ENCODE measurements at places on chromosomes 13 and 19. TPM values are rescaled to one million over a fixed set of nuclear protein-coding genes. Genes with fewer than 3 reads are reported as not detected.

The TJP3 gene
- total RNA-seq, result not detected

The PGLYRP2 gene
- total RNA-seq, result not detected

GRCh38 chr19:5585461-5586299 lies 17.9 kb upstream of the TINCR start:
- no peak for DNase-seq

- DNase-seq, result no peak
These were observed 4.3 kb downstream of the NDUFS7 start for GRCh38 chr19:1387684-1388636.

DNA sequence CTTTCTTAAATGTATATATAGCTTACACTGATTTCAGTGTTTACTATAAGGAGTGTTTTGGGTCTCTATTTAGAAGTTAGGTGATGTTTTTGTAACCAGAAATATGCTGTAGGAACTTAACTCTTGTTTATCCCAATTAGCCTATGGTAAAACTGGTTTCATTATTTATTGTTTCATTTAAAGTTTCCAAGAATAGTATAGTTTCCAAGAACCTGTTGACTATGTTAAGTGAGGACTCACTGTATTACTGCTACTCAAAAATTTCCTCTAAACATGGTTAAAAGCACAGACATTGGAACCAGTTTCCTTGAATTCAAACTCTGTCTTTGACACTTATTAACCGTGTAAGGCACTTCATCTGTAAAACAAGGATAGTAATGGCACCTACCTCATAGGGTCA lies 187.4 kb downstream of the RGCC start:
- no peak for DNase-seq
